ENCODE measurements at places on chromosomes 13 and 19.

DNA sequence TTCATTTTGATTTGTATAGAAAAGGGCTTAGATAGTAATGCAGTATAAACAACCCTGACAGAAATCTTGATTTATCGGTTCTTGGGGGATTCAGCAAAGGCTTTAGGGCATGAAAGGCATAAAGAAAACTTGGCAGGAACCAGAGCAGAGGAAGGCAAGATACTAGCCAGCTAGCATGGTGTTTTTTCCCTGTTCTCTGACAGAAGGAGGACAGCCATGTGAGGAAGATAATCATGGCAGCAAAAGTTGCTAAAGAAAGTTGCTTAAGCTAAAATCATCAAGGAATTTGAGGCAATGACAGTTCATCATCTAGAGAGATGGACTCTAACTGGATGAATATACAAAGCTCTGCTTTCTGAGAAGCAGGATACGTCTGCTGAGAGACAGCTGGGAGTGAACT is 294.1 kb downstream of the KCNRG start:
- no peak for DNase-seq

- DNase-seq, result no peak
Measured at GRCh38 chr19:40960062-40960685, 30.9 kb upstream of the CYP2B6 start.

DNA sequence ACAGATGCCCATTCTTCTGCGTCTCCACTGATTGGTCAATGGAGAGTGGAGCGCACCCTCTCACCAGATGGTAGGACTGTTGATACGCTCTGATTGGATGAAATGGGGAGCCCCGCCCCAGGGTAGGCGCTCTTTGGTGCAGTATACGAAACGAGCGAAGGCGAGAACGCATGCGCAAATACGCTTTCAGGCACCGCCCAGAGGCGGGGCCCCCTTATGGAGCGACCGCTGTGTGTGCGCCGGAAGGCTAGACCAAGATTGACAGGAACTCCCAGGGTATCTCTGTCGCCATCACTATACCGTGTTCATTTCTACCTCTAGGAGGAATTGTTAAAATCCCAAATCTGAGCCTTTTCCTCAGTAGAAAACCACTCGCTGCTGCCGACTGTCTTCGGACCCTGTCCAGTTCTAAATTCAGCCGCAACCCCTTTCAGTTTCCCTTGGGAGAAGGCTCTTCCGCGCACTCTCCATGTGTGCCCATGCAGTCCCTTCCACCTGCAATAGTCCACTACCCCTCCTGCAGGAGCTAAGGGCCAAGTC is 720 bp upstream of the HNRNPL start:
- no peak for DNase-seq

- no peak for DNase-seq
Measured at GRCh38 chr13:23959231-23959862, 62.0 kb upstream of the C1QTNF9B start.

- DNase-seq, result no peak
Measured at GRCh38 chr13:112744168-112745021, 54.6 kb downstream of the ATP11A start.

DNA sequence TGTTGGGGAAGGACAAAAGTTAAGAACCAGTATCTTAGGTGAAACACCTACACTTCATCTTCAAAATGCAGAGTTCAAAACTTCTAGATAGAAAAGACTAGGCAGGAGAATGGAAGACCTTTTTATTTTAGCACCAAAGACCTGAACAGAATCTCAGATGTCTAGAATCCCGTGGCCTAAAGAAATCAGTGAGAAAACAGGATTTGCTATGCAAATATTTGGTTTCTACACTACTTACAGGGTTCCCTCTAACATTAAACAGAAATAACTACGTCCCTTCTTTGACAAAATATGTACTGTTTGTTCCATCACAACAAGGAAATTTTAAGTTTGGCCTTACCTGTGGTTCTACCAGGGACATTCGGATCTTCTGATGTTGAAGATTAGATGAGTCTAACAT is 21.5 kb downstream of the DIS3 start:
- no peak for DNase-seq

DNA sequence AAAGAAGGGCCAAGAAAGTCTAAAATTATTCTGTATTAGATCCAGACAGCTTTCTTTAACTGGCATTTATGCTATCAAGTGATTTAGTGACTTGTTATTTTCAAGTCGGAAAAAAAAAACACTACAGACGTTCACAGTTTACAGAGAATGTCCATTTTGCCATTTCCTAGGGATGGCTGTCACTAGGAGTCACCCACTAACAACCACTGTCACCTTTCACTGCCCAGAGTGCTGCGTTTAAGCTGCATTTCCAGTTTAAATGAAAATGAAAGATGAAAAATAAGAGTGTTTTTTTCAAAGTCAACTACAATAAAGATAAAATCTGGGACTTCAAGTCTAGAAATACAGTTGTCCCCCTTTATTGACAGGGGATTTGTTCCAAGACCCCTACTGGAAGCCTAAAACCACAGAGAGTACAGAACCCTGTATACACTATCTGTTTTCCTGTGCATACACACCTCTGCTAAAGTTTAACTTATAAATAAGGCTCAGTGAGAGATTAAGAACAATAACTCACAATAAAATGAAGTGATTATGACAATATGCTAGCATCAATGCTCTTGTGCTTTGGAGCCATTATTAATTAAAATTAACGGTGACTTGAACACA is 112.5 kb downstream of the SACS start:
- no peak for DNase-seq

DNA sequence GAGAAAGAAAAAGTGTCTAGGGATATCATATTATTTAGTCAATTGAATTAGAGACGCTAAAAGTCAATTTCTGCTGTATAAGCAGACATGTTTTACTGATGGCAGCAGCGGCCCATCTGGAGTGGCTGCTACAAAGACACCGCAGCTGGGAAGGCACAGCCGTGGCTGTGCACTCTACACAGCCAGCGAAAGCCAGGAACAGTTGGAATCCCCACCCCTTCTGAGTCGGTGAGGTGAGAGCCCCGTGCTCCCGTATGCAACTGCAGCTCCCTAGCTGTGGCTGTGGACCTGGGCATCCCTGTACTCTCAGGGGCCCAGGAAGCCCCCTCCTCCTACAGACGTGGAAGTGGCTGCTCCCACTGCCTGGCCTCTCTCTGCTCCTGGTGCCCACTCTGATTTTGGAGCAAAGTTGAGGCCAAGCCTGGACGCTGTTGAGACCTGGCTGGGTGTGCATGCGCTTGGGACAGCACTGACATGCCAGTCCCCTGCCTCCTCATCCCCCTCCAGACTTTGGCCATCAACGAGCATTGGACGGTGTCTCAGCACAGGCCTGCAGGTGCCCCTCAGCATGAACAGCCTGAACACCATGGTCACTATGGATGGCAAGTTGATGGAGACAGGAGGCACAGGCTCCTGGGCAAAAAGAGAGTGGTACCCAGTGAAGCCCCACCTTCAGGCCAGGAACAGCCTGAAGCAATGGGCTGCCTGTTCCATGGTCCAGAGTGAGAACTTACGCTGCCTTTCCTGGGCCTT is 944.0 kb upstream of the MIR17HG start:
- DNase-seq, result no peak

- no peak for DNase-seq
Measured at GRCh38 chr13:20728579-20729311, 25.2 kb downstream of the IL17D start.

GRCh38 chr13:31920727-31921100 is 110.9 kb upstream of the FRY start:
- DNase-seq, result no peak

GRCh38 chr19:51123802-51124201 is 904 bp upstream of the SIGLEC9 start:
- no peak for DNase-seq

GRCh38 chr13:97067017-97067895 is 73.0 kb upstream of the OXGR1 start:
- no peak for DNase-seq

Data from neural progenitor cell (in vitro differentiated cells).